AG04449 (cell line): ENCODE measurements at places on chromosomes 13 and 19.

- no peak for DNase-seq
Measured at GRCh38 chr19:45785097-45785496, 2.8 kb upstream of the DMPK start.

- DNase-seq, result no peak
Measured at GRCh38 chr13:78657699-78658629, 991 bp downstream of the OBI1 start.

- DNase-seq, result no peak
Measured at GRCh38 chr13:113617961-113618360, 33.4 kb downstream of the TFDP1 start.

GRCh38 chr19:40691421-40692211, 1.2 kb upstream of the NUMBL start:
- DNase-seq, result no peak

DNA sequence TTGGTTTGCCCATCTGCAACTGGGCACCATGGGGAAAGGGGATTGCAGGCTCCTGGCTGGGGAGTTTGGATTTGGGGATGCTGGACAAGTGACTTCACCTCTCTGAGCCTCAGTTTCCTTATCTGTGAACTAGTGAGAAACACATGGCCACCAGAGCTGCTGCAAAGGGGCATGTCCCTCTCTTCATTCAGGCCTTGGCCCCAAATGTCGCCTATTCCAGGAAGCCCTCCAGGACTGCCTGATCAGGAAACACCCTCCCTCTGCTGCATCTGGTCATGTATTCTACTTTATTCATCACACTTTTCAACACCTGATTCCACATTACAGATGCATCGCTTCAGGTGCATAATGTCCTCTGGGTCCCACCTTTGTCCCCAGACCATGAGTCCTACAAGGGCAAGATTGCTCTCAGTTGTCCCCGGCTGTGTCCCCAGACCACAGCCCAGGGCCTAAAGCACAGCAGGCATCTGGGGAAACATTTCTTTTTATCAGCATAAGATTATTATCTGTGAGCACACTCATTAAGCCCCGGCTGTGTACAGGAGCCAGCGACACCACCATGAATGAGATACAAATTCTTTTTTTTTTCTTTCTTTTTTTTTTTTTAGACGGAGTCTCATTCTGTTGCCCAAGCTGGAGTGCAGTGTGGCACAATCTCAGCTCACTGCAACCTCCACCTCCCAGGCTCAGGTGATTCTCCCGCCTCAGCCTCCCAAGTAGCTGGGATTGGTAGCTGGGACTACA, 37.5 kb downstream of the ARRDC2 start:
- DNase-seq, result no peak

DNA sequence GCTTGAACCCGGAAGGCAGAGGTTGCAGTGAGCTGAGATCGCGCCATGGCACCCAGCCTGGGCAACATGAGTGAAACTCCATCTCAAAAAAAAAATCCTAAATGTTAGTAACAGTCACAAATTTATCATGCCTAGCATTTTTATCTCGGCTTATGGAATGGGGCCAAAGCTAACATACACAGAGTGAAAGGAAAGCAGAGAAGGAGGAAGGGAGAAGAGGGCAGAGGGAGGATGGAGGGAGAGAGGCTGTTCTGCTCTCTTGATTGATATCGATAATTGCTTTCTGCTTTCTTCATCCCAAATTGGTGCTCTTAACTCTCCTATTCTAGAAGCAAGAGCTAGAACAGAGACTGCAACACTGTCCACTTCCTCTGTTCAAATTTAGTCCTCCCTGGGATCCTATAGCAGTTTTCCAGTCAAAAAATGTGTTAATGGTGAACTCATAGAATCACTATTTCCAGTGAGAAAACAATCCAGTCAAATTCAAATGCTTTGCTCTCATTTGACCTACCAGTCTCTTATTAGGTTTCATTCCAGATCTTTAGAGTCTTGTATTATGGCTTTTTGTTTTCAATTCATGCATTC, 15.8 kb upstream of the TUBGCP3 start:
- DNase-seq, result no peak

DNA sequence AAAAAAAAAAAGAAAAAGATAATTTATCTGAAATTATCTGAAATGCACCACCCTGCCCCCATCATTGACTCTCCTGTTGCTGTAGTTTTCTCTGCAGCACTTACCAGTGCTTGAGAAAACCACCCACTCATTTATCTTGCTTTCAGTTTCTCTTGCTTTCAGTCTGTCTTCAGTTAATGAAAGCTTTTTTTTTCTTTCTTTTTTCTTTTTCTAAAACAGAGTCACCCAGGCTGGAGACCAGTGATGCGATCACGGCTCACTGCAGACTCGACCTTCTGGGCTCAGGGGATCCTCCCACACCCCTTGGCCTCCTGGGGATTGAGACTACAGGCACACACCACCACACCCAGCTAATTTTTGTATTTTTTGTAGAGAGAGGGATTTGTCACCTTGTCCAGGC, 4.3 kb upstream of the ACP5 start:
- DNase-seq, result no peak

DNA sequence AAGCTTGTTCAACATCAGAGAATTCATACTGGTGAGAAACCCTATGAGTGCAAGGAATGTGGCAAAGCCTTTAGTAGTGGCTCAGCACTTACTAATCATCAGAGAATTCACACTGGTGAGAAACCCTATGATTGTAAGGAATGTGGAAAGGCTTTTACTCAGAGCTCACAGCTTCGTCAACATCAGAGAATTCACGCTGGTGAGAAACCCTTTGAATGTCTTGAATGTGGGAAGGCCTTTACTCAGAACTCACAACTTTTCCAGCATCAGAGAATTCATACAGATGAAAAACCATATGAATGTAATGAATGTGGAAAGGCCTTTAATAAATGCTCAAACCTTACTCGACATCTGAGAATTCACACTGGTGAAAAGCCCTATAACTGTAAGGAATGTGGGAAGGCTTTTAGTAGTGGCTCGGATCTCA, 25.2 kb downstream of the ZNF383 start:
- DNase-seq, result no peak

DNA sequence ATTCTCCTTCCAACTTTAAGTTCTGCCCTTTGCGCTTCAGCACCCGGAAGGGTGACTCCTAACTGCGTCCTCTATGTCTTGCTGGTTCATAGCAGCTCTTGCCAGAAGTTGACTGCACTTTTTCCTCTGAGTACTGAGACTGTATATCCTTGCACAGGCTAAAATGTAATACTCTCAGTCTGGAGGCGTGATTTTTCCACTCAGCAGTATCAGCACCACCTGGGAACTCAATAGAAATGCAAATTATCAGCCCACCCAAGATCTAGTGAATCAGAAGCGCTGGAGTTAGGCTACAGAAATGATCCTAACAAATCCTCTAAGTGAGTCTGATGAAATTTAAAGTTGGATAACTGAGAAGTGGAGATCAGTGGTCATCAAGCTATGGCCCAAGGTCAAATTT, 1611.9 kb upstream of the SLC10A2 start:
- no peak for DNase-seq
